ENCODE measurements at places on chromosomes 6 and 20. TPM values are rescaled to one million over a fixed set of nuclear protein-coding genes. Genes with fewer than 3 reads are reported as not detected.

Gene SIM1
- not detected for total RNA-seq

Gene POU5F1
- total RNA-seq: 2,134 TPM

Gene GABBR1
- 132 TPM for total RNA-seq

Gene GPR63
- total RNA-seq: 5.9 TPM

Gene GABRR1
- total RNA-seq: 0.26 TPM

Gene BTN1A1
- 0.15 TPM for total RNA-seq

Gene NKAIN2
- 0.29 TPM for total RNA-seq

Gene HLA-DRB1
- total RNA-seq: 25.9 TPM

Gene OPRM1
- not detected for total RNA-seq

Gene MYT1
- total RNA-seq: 0.79 TPM

Gene DST
- total RNA-seq: 85.1 TPM

Gene MCHR2
- total RNA-seq: not detected

Gene SLC25A27
- 5.1 TPM for total RNA-seq

Gene GJA10
- total RNA-seq: not detected

Gene C6orf15
- total RNA-seq: not detected

Gene ENPP4
- total RNA-seq: 2.9 TPM

Gene PAQR8
- total RNA-seq: 3.4 TPM

Gene GPLD1
- total RNA-seq: 7.5 TPM

Gene CD83
- 6.5 TPM for total RNA-seq

Gene DNAH8
- not detected for total RNA-seq

Gene DTD1
- 62.0 TPM for total RNA-seq

Gene ID1
- total RNA-seq: 355 TPM

Gene HLA-DRA
- total RNA-seq: 3.1 TPM

Gene DEFB124
- total RNA-seq: not detected

Gene RAD21L1
- not detected for total RNA-seq

Gene SOBP
- total RNA-seq: 3.8 TPM

Gene SIRPB1
- 1.0 TPM for total RNA-seq

Gene CTAGE9
- not detected for total RNA-seq

Gene C6orf62
- total RNA-seq: 125 TPM

Gene WFDC9
- not detected for total RNA-seq

Gene EYA4
- not detected for total RNA-seq

Gene SLC52A3
- 3.3 TPM for total RNA-seq

Gene SF3B5
- 145 TPM for total RNA-seq

Gene PPP1R14C
- total RNA-seq: 0.37 TPM

Gene ULBP2
- total RNA-seq: not detected

Gene OR2H1
- total RNA-seq: not detected

All from H9 (cell line).